ENCODE measurements at places on chromosomes 12 and 14.

DNA sequence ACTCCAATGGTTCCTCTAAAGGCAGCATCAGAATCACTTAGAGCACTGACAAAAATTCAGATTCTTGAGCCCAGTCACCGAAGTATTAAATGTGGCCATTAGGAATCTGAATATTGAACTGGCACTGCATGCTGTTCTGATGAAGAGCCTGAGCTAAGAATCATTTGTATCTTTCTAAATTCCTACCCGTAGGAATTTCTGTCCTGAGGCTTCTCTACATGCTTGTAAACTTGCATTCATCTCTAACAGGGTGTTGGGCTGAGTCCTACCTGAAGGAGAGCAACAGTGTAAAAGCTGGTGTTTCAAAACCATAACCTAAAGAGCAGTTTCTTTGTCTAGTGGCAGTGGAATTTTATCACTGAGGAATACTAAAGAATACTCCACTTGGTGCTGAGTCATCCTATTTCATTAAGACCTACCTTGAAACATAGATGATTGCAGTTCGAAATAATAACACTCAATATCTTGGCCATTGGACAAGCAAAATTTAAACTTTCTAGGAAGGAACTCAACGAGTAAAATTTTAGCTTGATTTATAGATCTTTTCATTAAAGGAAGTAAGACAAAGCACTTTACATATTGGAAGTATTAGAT, 35.5 kb upstream of the C12orf75 start:
- DNase-seq = no peak

DNA sequence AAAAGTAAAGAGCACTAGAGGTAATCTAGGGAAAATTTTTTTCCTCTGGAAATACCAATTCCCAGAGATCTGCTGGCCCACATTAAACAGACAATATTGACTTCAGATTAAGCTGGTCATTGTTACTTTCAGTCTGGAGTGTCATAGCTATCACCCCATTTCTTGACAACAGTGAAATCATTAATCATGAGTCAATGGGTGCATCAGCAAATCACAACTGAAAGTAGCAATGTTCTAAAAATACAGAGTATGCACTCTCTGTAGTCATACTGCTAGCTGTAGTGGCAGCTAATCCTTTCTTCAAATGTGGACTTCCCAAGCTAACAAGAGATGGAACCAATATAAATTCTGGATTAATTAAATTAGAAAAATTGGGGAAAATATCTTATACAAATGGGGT, 129.9 kb downstream of the CPNE8 start:
- no peak for DNase-seq

GRCh38 chr14:52259434-52259833, 8.1 kb upstream of the PTGDR start:
- DNase-seq = no peak

GRCh38 chr12:111532751-111533150, 66.4 kb downstream of the ATXN2 start:
- DNase-seq = peak; percentile 31

DNA sequence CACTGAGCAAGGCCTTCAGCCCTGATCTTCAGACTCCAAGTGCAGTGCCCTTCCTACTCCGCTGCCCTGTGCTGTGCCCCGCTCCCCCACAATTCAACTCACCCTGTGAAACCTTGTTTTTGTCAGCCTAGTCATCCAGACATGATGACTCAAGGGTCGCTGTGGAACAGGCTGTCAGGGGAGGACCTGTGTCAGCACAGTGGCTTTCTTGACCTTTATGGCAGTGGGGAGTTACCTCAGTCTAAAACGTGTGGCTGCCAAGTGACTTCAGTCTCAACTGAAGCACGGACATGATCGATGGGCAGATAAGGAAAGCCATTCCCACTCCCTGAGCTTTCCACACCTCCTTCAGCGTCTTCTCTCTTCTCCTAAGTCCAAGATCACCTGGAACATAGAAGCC, 16.3 kb upstream of the FLVCR2 start:
- no peak for DNase-seq

GRCh38 chr12:80441921-80442320, 2.1 kb upstream of the PTPRQ start:
- DNase-seq = no peak

DNA sequence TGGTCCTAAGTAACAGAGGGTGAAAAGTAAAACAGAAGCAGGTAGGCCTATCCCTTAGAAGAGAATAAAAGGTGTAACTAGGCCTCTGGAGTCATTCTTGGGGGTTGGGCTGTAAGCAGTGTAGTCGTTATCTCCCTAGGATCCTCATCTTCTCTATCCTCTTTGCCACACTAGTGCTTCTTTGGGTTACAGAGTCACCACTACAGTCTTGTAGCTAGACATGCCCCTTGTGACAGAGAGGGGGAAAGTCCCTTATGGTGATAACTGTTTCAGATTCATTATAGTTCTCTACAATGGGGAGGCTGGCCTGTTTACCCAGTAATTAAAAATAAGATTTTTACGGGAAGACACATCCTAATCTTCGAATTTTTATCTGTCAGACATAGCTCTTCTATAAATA, 16.4 kb upstream of the SRP54 start:
- no peak for DNase-seq

GRCh38 chr12:77837876-77838291, 7.2 kb downstream of the NAV3 start:
- DNase-seq = no peak

DNA sequence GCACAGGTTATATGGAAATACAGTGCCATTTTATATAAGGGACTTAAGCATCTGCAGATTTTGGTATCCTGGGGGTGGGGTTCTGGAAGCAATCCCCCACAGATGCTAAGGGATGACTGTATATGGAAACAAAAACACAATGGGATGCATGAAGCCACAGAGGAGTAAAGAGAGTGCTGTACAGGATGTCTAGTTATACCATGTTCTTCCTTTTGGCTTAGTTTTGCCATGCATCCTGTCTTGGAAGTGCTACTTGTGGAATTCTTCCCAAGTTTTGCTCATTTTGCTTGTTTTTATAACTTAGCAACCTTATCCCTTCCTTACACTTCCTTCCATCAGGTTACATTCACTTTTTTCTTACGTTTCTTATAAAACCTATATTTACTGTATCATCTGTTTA, 55.6 kb downstream of the TRMT5 start:
- DNase-seq = no peak

- DNase-seq = no peak
Measured at GRCh38 chr12:72673853-72674252, 401.7 kb downstream of the TRHDE start.

GRCh38 chr12:52903855-52904508, 894 bp downstream of the KRT8 start:
- peak; percentile 71 for DNase-seq

- no peak for DNase-seq
Measured at GRCh38 chr14:33352821-33353220, 414.1 kb downstream of the NPAS3 start.

DNA sequence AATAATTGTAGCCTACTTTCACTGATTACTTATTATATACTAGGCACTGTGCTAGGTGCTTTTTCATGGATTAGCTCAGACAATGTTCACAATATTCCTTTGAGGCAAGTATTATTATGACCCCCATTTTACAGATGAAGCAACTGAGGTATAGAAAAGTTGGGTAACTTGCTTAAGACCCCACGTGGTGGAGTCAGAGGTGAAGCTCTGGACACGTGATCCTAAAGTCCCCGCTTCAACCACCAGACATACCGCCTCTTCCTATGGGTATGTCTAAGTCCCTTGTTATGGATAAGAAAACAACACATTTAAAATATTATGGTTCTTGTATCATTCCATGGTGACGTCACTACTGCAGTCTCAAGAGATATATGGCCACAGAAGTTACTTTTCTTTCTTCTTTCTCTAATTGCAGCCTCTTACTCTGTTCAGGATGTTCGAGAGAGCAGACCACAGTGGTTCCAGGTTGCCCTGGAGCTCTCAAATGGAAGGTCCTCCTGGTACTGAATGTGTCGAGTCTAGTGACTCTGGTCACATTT, 157.7 kb downstream of the HELB start:
- no peak for DNase-seq

DNA sequence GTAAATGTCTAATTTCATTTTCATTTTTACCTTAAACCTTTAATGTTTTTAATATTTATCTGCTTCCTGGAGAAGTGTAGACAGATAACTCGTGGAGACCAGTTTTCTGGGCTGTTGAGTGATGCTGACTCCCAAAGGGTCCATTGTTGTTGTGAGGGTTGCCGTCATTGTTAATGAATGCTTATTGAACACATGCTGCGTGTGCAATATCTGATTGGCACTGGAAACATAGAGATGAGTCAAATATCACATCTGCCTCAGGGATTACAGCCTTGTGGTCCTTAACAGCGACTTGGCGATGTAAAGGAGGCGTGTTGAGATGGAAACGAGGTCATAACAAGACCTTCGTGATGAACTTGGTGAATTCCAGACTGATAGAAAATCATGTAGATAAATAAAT, 85.9 kb downstream of the FBXW8 start:
- no peak for DNase-seq

- no peak for DNase-seq
Measured at GRCh38 chr14:76880449-76880848, 54.2 kb downstream of the LRRC74A start.

GRCh38 chr14:35046751-35047536, 872 bp downstream of the FAM177A1 start:
- no peak for DNase-seq

DNA sequence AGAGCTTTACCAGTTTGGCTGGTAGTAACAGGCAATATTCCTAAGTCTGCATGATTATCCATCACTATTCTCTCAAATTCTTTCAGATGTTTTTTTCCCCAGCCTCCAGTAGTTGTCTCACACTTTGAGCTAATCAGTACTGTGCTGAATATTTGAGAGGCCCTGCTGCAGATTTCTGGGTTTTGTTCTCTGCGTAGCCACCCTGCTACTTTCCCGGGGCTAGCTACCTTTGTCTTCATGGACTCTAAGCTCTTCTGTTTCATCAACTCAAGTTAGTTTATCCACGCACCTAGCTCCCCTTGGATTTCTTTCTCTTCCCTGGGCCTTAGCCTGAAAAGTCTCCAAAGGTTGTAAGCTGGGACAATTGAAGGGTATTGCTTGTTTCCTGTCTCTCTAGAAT, 73.0 kb downstream of the FUT8 start:
- peak; percentile 18 for DNase-seq

- DNase-seq = no peak
Measured at GRCh38 chr12:79055926-79056674, 191.5 kb downstream of the SYT1 start.

DNA sequence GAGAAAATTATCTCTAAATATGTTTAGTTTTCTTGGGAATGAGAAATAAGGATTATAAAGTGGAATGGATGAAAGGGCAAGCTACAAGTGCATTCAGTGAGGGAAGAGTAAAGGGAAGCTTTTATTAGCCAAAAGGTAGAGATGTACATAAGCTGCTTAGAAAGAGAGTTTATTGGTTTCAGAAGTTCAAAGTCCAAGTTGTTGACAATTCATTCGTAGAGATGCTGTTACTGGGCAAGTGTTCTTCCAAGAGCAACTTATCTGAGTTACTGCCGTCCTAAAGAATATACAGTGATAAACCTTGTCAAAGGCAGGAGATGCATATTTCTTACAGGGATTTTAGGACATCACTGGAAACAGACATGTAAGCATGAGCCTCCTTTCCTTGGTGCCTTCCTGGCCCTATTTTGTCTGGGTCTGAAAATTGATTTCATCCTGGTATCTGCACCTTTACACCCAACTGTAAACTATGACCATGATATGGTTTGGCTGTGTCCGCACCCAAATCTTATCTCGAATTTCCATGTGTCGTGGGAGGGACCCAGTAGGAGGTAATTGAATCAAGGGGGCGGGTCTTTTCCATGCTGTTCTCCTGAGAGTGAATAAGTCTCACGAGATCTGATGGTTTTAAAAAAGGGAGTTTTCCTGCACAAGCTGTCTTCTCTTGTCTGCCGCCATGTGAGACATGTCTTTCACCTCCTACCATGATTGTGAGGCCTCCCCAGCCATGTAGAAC, 46.8 kb downstream of the TRMT5 start:
- DNase-seq = no peak

DNA sequence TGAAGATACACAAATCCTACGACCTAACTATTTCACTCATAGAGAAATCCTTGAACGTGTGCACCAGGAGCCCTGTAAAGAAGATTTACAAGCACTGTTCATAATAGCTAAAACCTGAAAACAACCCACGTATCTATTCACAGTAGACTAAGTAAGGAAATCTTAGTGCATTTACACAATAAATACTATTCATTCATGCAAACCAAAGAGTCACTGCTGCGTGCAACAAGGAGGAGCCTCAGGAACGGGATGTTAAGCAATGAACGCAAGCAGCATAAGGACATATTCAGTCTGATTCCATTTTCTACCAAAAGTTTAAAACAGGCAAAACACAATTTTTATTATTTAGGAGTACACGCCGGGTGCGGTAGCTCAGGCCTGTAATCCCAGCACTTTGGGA, 176.6 kb downstream of the TTC7B start:
- no peak for DNase-seq

DNA sequence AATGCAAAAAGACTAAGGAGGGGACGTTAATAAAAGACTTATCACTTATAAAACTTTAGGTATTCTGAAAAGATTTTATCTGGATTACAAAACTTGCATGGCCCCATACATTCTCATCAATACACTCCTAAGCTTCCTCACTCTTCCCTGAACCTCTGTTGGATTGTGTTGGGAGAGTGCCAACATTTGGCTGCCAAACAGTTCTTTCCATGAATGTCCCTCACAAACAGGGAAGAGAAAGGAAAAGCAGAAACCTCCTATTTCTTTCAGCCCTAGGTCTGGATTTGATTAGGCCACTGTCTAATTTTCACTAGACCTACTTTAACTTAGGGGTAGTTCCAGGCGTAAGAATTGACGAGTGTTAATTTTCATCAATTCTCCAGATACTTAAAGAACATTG, 11.7 kb downstream of the PTHLH start:
- DNase-seq = no peak

GRCh38 chr12:49515266-49515665, 23.6 kb upstream of the KCNH3 start:
- no peak for DNase-seq

- DNase-seq = no peak
Measured at GRCh38 chr14:29035134-29035533, 268.5 kb downstream of the FOXG1 start.

DNA sequence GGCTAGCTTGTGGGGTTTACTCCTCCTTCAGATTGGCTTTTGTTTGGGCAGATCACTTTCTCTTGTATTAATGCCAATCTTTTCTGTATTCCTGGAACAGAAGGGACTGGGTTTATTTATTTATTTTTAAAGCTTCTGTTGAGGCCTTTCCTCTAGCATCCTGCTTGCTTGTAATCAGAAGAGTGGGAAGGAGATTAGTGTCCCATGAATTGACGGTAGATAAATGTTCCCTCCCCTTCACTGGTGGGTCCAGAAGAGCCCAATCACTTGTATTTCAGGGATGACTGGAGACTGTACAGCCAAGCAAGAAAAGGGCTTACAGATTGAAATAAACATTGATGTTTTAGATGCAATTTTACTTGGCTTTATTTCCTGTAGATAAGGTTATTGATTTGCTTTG, 71.0 kb downstream of the LIN52 start:
- DNase-seq = no peak

GRCh38 chr12:100267603-100268281, 765 bp downstream of the SCYL2 start:
- DNase-seq = no peak

GRCh38 chr14:42378274-42378673, 771.6 kb downstream of the LRFN5 start:
- no peak for DNase-seq

GRCh38 chr12:106098691-106099200, 40.0 kb downstream of the NUAK1 start:
- DNase-seq = peak; percentile 50

Data from ELF-1 (cell line).